SHP77 treated with DMSO at 0.1 percent for 48 hours (cell line): ENCODE measurements at places on chromosomes 3 and 15.

- no peak for DNase-seq
Measured at GRCh38 chr3:159059395-159059794, 257.5 kb downstream of the MFSD1 start.

- no peak for DNase-seq
Measured at GRCh38 chr3:37820286-37820685, 41.4 kb upstream of the CTDSPL start.

GRCh38 chr15:67248011-67248505 lies 6.4 kb downstream of the AAGAB start:
- DNase-seq: no peak

- no peak for DNase-seq
Measured at GRCh38 chr3:158532099-158532734, 38.8 kb upstream of the MLF1 start.
